ENCODE measurements at places on chromosomes 1 and 21.
A peak's percentile ranks its signal among the peaks of the same experiment; 100 is the strongest.

DNA sequence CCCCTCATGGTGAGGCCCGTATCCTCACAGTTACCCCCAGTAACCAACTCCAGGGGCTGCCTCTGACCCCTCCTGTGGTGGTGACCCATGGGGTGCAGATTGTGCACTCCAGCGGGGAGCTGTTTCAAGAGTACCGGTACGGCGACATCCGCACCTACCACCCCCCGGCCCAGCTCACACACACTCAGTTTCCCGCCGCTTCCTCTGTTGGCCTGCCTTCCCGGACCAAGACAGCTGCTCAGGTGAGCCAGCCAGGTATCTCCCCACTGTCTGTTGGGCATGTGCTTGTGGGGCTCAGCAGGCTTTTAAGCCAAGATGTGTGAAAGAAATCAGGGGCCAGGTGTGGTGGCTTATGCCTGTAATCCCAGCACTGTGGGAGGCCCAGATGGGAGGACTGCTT is 39.9 kb downstream of the ZBTB17 start:
- H3K27ac ChIP-seq, result no peak overlapping the region
- H3K36me3 ChIP-seq, result peaks cover 59% of the 10 kb centered on the region
- no peak overlapping the region for H3K4me3 ChIP-seq
- no peaks in the 10 kb centered on the region for H3K27me3 ChIP-seq
- peaks cover 40% of the 10 kb centered on the region for H3K4me1 ChIP-seq

DNA sequence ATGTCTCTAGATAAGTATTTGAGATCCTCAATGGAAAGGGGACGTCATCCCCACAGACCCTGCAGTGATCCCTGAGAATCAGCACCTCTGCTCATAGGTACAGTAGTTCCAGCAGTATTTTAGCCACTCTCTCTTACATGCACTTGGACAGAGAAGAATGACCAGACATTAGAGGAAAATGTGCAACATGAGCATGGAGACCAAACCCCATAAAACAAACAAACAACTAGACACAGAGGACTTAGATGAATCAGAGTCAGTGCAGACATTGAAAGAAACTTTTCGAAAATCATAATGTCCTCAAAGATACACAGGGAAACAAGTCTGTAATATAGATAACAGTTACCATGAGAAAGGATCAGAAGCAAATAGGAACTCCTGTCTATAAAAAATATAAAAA is 108.2 kb downstream of the LYPLAL1 start:
- no peaks in the 10 kb centered on the region for H3K27me3 ChIP-seq
- H3K36me3 ChIP-seq, result no peaks in the 10 kb centered on the region
- no peak for DNase-seq
- H3K27ac ChIP-seq, result no peak overlapping the region
- H3K4me1 ChIP-seq, result peaks cover 8% of the 10 kb centered on the region
- H3K4me3 ChIP-seq, result no peak overlapping the region

DNA sequence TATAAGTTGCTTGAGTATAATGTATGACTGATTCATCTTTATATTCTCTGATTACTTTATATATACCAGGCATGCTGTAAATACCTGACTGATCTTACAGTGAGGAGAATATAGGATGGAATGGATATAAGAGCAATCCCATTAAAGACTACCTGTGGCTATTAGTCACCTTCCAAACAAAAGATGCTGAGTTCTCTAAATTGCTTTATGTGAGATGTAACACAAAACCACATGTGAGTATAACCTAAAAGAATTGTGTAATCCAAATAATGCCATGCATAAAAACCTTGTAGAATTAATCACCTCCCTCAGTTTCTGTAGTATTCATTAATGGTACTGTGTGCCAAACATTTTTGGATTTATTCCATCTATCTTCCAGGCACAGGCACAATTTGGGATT is 134.6 kb upstream of the LRRC7 start:
- peaks cover 7% of the 10 kb centered on the region for H3K27me3 ChIP-seq
- no peaks in the 10 kb centered on the region for H3K36me3 ChIP-seq
- no peak overlapping the region for H3K4me3 ChIP-seq
- no peak for DNase-seq
- no peaks in the 10 kb centered on the region for H3K4me1 ChIP-seq

DNA sequence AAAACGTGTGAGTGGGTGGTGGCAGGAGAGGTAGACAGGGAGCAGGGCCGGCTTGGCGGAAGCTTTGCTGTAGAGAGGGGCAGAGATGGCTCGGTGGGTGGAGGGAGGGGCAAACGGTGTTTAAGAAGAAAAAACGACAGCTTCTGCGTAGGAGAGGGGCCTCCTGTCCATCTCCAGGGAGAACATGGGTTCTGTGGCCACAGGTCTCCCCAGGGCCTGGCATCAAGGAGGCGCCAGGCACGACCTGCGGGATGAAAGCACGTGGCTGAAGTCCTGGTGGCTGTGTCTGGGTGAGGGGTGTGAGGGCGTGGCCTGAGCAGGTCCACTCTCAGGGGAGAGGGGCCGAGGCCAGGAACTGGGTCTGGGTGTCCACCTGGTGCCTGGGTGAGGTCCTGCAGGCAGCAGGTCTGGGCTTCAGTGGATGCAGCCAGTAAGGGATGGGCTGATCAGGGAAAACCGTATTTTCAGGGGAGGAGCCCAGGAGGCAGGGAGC is 940 bp upstream of the PRKCZ start:
- DNase-seq, result no peak
- no peaks in the 10 kb centered on the region for H3K36me3 ChIP-seq
- H3K4me3 ChIP-seq, result peak overlapping the region; percentile 54

DNA sequence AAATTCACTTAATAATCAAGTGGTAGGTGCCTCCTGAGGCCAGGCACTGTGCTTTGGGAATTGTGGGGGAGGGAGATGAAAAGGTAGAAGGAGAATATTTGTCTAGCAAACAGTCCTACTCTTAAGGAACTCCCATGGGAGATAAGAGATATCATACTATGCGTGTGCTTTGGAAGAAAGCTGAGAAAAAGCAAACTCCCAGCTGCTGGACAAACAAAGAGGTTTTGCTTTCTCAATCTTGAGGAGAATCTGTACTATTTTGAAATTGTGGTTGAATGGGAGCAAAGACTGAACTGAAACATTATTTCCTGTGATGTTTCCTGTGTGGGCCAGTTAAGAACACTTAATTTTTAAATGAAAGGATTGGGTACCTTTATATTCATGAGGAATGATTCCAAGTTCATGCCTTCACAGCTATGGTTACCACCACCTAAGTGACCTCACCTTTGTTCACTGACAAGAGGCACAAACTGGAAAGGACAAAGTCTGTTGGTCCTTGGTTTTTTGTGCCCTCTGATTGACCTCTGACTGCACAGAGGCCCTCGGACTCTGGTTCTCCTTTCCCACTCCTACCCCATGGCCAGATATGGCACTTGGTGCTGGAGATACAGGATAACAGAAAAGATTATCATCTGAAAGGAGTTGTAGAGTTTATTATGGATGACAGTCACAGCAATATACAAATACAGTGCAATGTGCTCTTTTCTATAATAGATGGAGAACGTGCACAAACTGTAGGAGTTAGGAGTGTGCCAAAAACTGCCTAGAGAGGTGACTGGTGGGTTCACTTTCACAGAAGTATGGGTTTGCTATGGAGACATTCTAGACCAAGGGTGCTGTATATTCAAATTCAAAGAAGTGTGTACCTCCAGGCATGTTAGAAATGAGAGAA is 1.6 kb downstream of the CD53 start:
- DNase-seq, result no peak
- peaks cover 5% of the 10 kb centered on the region for H3K27me3 ChIP-seq
- H3K4me3 ChIP-seq, result no peak overlapping the region
- no peaks in the 10 kb centered on the region for H3K36me3 ChIP-seq
- no peak overlapping the region for H3K27ac ChIP-seq

DNA sequence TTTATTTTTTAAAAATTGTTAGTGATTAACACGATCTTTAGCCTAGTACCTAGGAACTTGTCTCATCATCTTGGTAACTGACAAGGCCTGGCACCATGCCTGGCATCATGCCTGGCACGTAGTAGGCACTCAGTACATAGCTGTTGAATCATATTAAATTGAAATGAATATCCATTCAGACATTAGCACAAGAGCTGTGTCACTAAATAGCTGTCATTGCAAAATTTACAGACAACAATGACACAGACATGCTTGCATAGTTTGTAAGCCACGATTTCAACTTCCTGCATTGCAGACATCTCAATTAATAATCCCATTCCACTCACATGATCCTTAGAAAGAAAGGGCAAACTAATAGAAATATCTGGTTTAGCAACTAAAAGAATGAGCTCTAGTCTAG is 15.4 kb upstream of the PHACTR4 start:
- H3K27me3 ChIP-seq, result no peaks in the 10 kb centered on the region
- H3K4me3 ChIP-seq, result no peak overlapping the region
- H3K27ac ChIP-seq, result no peak overlapping the region

DNA sequence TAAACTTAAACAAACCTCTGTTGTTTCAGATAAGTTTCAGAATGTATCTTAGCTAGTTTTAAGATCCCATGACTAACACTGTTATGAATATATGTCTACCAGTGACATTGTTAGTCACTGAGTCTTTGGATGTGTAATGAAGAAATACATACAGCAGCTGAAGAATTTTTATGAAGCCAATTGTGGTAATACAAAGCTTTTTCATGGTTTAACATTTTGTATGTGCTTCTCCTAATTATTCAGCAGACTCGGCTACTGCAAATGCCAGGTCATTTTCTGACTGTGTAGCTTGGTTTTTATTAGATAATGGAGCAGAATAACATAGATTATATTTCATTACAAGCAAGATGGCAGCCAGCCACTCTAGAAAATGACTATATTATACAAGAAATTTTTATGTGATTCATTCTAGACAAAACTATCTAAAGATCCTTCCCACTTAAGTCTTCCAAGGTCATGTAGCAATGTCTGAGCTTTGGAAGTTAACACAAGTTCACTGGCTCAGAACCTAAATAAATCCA is 147.8 kb downstream of the TNFSF18 start:
- no peak overlapping the region for H3K4me3 ChIP-seq
- H3K27ac ChIP-seq, result peak overlapping the region; percentile 58
- no peaks in the 10 kb centered on the region for H3K27me3 ChIP-seq
- H3K36me3 ChIP-seq, result peaks cover 2% of the 10 kb centered on the region

GRCh38 chr1:245475961-245476516 is 321.3 kb downstream of the KIF26B start:
- no peak overlapping the region for H3K27ac ChIP-seq
- no peaks in the 10 kb centered on the region for H3K4me1 ChIP-seq
- no peak overlapping the region for H3K4me3 ChIP-seq
- no peaks in the 10 kb centered on the region for H3K36me3 ChIP-seq

DNA sequence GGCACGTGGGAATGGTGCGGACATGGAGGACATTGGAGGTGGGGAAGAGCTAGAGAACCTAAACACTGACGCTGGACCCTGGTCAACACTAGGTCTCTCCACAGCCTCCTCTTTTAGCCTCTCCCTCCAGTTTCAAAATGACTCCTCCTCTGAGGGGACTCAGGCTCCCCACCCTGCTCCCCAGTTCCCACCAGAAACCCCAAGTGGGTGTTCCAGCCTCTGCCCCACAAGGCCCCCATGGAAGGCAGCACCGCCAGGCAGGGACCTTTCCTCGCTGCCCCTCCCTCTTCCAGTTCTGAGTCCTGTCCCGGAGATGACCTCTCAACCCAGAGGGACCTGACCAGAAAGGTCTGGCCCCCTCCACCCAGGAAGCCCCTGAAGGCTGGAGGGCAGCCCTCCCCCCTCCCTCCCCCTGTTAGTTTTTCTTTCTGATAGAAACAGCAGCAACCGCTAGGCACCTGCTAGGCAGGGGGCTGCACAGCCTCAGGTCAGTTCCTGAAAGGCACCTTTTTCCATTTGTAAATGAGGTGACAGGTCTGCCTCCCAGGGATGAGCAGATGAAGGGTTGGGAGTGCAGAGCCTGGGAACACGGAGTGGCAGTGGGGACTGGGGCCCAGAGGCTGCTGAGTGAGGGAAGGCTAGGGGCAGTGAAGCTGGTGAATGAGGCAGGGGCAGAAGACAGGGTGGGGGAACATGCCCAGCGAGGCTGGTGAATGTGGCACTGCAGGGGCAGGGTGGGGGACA is 9.3 kb upstream of the ITGB2 start:
- H3K4me1 ChIP-seq, result peaks cover 49% of the 10 kb centered on the region
- H3K27me3 ChIP-seq, result peaks cover 4% of the 10 kb centered on the region
- DNase-seq, result no peak
- H3K36me3 ChIP-seq, result no peaks in the 10 kb centered on the region
- H3K4me3 ChIP-seq, result no peak overlapping the region

- no peak overlapping the region for H3K27ac ChIP-seq
- H3K4me1 ChIP-seq, result peaks cover 7% of the 10 kb centered on the region
- H3K4me3 ChIP-seq, result no peak overlapping the region
- H3K36me3 ChIP-seq, result no peaks in the 10 kb centered on the region
- H3K27me3 ChIP-seq, result peaks cover 37% of the 10 kb centered on the region
- no peak for DNase-seq
Observed at GRCh38 chr1:156684227-156684782, 7.1 kb upstream of the NES start.

DNA sequence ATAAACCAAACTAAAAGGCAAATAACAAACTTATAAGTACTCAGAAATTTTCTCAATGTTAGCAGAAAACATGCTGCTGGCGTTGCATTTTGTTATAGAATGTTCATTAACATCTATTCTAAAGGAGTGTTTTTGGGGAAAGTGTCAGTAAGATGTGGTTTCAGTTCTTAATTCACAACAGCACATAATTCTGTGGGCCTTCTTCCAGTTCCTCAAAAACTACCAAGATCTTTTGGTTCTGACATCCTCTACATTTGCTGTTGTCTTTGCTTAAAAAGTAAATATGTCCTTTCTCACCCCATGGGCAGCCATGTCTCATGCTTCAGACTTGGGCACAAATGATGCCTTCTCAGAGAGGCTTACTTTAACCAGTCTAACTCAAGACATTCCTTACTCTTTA is 152.5 kb downstream of the CDC7 start:
- H3K27ac ChIP-seq, result no peak overlapping the region
- no peaks in the 10 kb centered on the region for H3K36me3 ChIP-seq
- H3K4me1 ChIP-seq, result peaks cover 27% of the 10 kb centered on the region
- H3K27me3 ChIP-seq, result no peaks in the 10 kb centered on the region

GRCh38 chr1:111819566-111820263 is 64.0 kb downstream of the DDX20 start:
- no peak overlapping the region for H3K4me3 ChIP-seq
- no peak for DNase-seq
- H3K27me3 ChIP-seq, result peaks cover under 1% of the 10 kb centered on the region
- no peak overlapping the region for H3K27ac ChIP-seq

- peaks cover 14% of the 10 kb centered on the region for H3K27me3 ChIP-seq
- no peaks in the 10 kb centered on the region for H3K36me3 ChIP-seq
- H3K4me3 ChIP-seq, result no peak overlapping the region
Observed at GRCh38 chr1:219686171-219686570, 73.3 kb upstream of the ZC3H11B start.

DNA sequence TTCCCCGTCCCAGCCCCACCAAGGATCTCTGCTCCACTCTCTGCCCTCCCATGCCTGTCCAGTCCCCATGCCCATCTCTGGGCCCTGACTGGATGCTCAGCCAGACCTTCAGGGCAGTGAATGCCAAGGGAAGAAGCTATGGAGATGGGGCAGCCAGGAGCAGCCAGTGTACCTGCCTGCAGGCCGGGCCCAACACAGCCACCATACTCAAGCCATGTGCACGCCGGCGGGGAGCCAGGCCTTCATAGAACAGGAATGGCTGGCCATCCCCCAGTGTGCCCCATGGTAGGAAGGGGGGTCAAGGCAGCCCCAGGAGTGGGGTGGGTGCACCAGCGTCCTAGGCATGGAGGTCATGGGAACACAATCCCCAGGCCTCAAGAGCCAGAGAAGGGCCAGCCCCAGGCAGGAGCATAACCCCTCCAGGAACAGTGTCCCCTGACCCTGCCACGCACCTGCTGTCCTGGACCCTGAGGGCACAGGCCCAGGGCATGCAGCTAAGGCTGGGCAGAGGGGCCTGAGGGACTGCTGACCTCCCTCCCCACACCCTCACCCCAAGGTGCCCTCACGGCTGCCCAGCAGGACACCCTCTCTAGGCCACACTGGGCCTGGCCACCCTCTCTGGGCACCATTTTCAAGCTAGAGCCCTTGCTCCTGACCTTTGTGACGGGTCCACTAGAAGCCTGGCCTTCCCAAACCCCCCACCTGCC is 20.3 kb upstream of the ARF1 start:
- peaks cover 3% of the 10 kb centered on the region for H3K4me1 ChIP-seq
- no peak for DNase-seq
- no peak overlapping the region for H3K27ac ChIP-seq
- peaks cover 41% of the 10 kb centered on the region for H3K27me3 ChIP-seq

Measured in osteocyte (in vitro differentiated cells).